ENCODE measurements at places on chromosomes 7 and 10.

GRCh38 chr7:155729847-155730246, 82.4 kb downstream of the SHH start:
- no peak for DNase-seq

DNA sequence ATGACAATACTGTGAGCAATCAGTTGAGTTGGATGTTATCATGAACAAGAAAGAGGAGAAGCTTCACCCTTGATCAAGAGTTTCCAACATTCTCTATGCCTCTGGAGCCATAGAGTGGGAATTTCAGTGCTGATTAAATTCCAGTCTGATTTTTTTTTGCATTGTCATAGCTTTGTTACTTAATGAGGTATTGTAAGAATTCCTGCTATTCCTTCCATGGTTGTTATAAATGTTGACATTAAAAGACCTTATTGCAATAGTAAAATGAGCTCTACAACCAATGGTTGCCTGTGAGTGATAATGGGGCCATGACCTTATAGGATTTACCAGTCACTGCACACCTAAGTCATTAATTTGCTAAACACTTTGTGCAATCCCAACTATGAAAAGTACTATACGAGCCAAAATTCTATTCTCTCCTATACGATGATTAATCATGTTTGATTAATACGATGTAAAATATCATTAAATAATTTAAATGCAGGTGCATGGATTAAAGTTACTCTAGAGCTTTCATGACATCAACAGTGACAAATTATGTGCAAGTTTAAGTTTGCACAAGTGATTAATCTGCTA, 353.2 kb upstream of the KLF6 start:
- DNase-seq: no peak

GRCh38 chr7:16758631-16759611, 5.4 kb downstream of the TSPAN13 start:
- DNase-seq: no peak

DNA sequence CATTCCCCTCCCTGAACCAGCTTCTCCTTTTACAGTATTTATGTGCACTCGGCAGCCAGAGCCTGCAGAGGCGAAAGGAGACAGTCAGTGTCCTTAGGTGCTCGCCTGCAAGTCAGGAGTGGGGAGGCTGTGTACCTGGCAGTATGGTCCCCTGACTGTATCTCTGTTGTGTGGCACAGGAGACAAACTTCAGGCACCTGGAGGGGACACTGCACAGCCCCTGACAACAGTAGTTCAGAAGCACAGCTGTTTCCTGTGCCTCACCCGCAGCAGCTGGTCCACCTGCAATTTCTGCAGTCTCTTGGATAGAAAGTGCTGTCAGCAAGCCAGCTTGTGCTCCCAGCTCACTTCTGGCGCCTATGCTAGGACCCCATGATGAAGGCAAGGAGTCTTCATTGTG, 73.4 kb upstream of the LAMB4 start:
- no peak for DNase-seq

Data from activated CD8-positive, alpha-beta memory T cell treated with anti-CD3 and anti-CD28 coated beads for 24 hours (primary cell).